Suppressor macrophage (primary cell): ENCODE measurements at places on chromosomes 13 and 19.
A peak's percentile ranks its signal among the peaks of the same experiment; 100 is the strongest.

- peak; percentile 78 for DNase-seq
These were observed 10.2 kb upstream of the CARM1 start for GRCh38 chr19:10861103-10861651.

DNA sequence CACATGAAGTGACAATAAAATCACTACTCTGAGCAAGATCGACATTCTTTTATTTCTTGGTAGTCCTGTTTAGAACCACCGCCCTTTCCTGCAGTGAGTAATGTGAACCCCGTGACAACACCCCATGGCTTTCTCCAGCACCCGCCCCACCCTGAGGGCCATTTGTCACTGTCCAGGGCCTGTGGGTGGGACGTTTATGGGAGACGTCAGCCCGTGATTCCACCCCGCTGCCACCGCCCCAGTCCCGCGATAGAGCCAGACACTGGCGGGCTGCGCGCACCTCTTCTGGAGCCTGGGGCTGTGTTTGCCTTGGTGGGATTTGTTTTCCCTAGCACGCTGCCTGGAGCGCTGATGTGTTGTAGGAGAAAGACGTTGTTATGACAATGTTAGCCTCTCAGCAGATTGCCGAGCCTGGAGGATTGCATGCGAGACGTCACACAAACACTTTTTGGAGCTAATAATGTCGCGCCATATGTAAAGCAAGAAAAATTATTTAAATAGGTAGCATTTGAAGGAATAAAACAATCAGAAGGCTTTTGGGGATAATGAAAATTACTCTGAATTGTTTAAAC is 263.7 kb downstream of the TEX29 start:
- DNase-seq: no peak

DNA sequence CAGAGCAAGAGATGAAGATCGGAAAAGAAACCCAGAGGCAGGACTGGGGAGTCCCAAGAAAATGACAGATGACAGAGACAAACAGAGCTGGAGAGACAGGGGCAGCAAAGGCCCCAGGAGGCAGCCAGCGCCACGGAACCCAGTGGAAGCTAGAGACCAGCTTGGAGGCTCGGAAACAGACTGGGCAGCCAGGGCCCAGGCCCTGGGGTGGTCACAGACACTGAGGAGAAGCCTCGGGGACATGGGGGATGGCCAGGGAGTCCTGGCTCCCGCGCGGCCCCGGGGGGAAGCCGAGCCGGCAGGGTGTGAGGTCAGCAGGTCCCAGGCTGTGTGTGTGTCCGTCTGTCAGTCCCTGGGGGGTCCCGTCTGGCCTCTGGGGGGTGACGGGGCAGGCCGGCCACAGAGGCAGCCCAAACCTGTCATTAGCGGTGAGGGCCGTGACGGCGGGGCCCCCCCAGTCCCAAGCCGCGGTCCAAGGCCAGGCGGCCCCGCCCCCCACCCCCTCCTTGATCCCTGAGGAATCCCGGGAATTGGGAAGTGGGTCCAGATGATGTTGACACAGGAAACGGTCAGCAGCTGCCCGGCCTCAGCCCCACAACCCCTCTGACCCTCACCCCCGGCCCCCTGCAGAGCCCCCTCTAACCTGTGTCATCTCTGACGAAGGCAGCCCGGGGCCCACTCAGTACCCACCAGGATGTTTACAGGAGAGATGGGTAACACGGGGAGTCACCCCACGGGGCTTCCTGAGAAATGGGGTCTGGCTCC is 2.5 kb upstream of the TMEM190 start:
- no peak for DNase-seq

DNA sequence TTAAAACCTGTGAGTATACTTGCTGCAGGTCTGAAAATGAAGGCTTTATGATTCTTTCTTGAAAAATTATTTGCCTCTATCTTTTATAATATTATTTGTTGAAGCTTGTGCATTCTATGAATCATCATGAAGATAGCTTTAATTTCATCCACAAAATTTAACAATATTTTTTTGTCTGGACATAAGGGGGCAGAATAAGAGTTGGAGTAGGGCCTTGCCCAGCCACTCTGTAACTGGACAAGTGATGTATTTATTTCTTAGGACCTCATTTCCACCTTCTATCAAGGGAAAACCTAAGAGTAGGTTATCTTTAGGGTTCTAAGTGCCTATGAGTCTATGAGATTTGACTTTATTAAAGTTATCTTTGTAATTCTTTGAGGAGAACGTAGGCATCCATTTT is 49.9 kb downstream of the N4BP2L1 start:
- DNase-seq: no peak

DNA sequence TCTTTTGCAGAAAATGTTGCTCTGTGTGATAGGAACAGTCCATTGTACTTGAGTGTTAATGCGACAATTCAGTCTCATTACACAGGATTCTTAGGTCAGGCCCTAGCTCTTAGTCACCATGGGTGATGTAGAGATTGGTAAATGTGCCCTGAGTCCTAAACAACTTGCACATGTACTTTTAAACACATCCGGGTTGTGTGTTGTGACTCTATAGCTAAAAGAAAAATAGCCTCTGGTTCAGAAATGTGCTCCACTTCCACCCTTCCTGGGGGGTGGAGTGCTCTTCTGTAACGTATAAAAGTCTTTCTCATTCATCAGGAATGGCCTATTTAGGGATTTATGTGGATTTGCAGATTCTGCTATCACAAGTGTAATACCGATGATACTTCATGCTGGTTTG is 5.2 kb downstream of the SPATA13 start:
- no peak for DNase-seq

DNA sequence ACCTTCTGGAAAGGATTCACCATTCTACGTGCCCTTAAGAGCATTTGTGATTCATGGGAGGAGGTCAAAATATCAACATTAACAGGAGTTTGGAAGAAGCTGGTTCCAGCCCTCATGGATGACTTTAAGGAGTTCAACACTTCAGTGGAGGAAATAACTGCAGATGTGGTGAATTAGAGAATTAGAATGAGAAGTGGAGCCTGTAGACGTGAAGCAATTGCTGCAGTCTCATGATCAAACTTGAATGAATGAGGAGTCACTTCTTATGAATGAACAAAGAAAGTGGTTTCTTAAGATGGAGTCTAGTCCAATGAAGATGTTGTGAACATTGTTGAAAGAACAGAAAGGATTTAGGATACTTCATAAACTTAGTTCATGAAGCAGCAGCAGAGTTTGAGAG is 129.1 kb downstream of the TNFRSF19 start:
- no peak for DNase-seq

GRCh38 chr19:10655457-10656312 is 1.5 kb downstream of the ILF3 start:
- DNase-seq: peak; percentile 37

DNA sequence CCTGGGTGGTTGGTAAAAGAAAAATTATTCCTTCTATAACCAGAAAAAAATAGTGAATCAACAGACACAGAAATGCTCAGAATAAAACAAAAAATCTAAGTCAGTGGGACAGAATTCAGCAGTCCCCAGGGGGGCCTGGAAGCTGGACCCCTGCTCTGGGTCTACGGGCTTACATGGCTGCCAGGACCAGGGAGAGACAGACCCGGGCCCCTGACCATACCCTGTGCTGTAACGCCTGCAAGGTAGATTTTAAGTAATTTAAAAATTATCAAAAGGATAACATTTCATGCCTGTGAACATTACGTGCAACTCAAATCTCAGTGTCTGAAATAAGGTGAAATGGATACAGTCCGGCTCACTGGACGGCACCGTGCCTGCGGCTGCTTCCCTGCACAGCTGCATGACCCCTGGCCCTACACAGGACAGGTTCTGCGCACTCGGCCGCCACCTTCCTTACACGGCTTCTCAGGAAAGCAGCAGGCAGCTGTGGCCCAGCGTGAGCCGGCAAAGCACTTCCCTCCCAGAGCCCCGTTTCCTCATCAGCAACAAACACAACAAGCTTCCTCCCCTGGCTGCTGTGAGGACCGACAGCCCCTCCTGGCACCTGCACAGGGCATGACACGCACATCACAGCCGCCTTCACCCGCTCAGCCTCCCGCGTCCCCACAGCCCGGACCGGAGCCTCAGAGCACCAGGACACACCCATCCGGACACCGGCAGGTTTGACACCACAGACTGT is 22.2 kb downstream of the RASA3 start:
- DNase-seq: peak; percentile 87

GRCh38 chr13:78102121-78102677 is 183.6 kb upstream of the EDNRB start:
- DNase-seq: peak; percentile 88

GRCh38 chr13:34864671-34865070 is 77.4 kb upstream of the NBEA start:
- no peak for DNase-seq

GRCh38 chr19:37932985-37933936 is 26.3 kb downstream of the SIPA1L3 start:
- DNase-seq: peak; percentile 39

GRCh38 chr13:75486146-75487062 is 4.4 kb upstream of the TBC1D4 start:
- peak; percentile 14 for DNase-seq

GRCh38 chr19:57583104-57583520 is 833 bp upstream of the ZIK1 start:
- no peak for DNase-seq

DNA sequence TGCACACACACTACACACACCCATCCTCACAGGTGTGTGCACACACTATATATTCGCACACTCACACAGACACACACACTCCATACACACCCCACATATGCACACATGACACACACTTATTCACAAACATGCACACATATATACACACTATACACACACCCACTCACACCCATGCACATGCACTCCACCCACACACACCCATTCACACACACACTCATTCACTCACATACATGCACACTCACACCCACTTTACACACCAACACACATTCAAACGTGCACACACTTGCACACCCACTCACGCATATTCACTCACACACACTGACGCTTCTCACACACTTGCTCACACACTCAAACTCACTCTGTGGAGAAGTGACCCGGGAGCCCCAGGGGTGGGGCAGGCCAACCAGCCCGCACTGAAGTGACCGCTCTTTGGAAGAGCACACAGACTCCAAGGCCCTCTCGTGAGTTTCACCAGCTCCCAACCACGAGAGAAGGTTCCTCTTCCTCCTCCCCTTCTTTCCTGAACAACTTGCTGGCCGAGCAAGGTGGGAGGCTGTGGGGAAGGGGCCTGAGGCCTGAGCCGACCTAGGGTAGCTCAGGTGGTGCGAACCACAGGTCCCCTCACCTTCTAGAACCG is 86.1 kb upstream of the TM9SF2 start:
- peak; percentile 81 for DNase-seq

- no peak for DNase-seq
These were observed 26.2 kb downstream of the CCNE1 start for GRCh38 chr19:29837996-29838395.

GRCh38 chr13:59477011-59477410 is 686.7 kb downstream of the DIAPH3 start:
- peak; percentile 3 for DNase-seq

DNA sequence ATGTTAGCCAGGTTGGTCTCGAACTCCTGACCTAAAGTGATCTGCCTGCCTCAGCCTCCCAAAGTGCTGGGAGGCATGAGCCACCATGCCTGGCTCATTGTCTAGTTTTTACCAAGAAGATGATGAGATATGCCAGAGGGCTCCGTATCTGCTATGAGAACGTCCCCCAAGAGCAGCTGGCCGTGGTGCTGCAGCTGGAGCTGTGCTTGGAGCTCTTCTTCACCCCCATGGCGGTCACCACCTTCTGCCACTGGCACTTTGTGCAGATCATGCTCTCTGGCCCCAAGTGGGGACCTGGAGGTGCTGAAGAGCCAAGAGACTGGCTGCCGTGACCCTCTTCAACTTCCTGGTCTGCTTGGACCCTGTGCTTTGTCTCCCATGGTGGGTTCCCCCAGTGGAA is 36.8 kb downstream of the GPR42 start:
- DNase-seq: no peak

DNA sequence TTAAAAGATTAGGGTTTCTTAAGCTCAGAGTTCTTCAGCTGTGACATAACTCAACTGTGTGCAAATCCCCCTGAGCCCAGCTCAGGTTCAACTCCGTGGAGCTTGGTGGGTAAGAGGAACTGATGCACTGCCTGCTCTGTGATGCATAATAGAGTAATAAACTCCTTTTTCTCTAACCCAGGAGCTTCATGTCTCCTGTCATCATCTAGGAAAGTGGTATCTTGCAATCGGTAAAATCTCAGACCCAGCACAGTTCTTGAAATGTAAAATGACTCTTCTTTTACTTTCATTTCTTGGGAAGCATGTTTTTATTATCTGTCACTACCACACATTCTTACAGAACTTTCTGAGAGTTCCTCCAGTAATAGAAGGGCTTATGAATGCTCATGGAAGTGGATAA is 123.8 kb upstream of the PCDH9 start:
- DNase-seq: no peak

GRCh38 chr13:50323440-50324065 is 308.3 kb downstream of the KCNRG start:
- DNase-seq: peak; percentile 16

- DNase-seq: no peak
These were observed 923.5 kb downstream of the UQCRFS1 start for GRCh38 chr19:28289295-28290063.
